ENCODE measurements at places on chromosomes 6 and 20. TPM values are rescaled to one million over a fixed set of nuclear protein-coding genes. Genes with fewer than 3 reads are reported as not detected.

PPP1R14C gene
- not detected for total RNA-seq

PHF1 gene
- total RNA-seq, result 40.8 TPM

RIMS1 gene
- total RNA-seq, result 0.63 TPM

ZSCAN16 gene
- total RNA-seq, result 3.2 TPM

MOG gene
- total RNA-seq, result not detected

All from omental fat pad (tissue), 4 donors.